ENCODE measurements at places on chromosomes 6 and 20.

DNA sequence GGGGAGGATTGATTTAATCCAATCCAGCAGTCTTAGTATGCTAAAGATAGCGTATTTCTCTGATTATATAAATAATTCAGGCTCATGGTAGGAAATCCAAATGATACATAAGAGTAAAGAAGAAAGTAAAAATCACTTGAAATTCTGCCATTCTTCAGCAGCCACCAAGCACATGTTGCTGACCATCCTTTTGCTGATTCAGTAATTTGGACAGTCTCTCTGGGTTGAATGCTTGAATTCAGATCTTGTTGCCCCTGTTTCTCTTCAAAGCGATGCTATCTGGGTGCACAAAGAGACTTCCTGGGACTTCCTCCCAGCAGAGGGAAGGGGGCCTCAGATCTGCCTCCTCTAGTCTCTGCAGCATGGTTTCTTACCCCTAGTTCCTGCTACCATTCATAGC, 609.1 kb downstream of the UTRN start:
- no peak for DNase-seq

DNA sequence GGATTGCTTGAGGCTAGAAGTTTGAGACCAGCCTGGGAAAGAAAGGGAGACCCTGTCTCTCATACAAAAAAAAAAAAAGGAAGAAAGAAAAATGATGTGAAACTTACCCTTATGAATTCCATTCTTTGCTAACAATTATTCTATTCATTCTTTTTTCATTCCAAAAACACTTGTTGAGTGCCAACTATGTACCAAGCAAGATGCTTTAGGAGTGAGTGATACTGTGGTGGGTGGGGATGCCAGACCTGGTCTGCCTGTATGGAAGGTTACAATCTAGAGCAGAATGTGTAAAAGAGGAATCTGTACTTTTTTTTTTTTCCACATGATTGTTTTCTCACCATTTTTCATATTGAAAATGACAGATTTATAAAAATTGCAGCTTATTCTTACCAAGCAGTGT, 73.8 kb upstream of the TULP1 start:
- DNase-seq = no peak

- DNase-seq = no peak
Measured at GRCh38 chr6:4707011-4707410, 69.2 kb upstream of the CDYL start.

- no peak for DNase-seq
Measured at GRCh38 chr6:158708239-158708638, 58.4 kb downstream of the SYTL3 start.

- DNase-seq = no peak
Measured at GRCh38 chr6:53067849-53068361, 2.7 kb downstream of the FBXO9 start.

- DNase-seq = no peak
Measured at GRCh38 chr6:40744835-40745234, 157.7 kb upstream of the LRFN2 start.

DNA sequence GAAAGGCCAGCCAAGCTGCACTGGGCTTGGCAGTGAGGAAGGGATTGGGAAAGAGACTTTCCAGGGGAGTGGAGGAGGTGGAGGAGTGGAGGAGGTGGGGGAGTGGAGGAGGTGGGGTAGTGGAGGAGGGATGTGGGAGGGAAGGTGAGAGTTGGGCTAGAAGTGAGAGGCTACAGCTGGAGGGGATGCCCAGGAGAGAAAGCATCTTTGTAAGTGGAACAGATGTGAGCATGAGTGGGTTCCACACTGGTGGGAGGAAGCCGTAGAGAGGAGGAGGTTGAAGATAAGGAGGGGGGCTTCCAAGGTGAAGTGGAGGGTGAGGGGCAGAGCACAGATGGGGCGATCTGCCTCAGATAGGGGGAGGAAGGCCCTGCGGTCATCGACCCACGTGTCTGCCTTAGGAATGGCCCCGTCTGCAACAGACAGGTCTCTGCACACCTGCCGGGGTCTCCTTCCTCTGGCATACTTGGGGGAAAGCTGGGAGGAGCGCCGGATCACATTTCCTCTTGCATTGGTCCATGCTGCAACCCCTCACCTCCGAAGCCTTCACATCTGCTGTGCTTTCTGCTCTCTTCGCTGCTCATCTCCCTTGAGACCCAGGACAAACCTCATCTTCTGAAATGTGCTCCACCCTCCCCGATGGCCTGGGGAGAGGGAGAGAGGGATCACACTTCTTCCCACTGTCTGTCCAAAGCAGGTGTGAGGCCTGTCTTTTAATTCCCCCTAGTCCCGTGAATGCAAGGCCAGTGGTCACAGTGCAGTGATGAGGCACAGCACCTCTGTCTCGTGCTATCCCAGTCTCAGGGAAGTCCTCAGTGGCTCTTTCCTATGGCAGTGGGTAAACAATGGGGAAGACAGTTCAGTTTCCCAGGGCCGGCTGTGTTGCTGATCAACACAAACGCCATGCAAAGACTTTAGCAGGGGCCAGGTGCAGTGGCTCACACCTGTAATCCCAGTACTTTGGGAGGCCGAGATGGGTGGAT, 48.6 kb upstream of the SNX9 start:
- no peak for DNase-seq

DNA sequence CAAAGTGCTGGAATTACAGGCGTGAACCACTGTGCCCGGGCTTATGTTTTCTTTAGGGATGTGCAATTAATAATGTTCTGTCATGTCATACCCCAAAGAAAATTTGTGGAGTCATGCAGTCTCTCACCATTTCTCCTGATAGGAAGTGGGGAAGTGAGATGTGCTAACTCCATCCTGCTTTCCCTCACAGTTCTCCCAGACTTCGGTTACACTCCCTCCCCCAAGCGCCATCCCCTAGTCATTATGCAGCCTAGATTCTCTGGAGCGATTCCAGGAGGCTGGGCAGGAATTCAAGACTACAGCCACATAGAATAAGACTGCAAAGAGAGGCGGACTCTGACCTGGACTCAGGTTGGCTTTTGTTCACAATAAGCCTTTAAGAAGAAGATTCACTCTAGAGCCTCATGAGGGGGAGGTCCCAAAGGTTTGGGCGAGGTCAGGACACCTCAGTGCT, 271.4 kb downstream of the ALDH8A1 start:
- peak; percentile 36 for DNase-seq

GRCh38 chr20:23637282-23638221, at the start of gene CST3:
Gene CST3 (minus strand): TSS chr20:23637955. CDS start chr20:23637862, 93 bp downstream.
- peak; percentile 55 for DNase-seq

GRCh38 chr6:40623178-40623577, 36.0 kb upstream of the LRFN2 start:
- no peak for DNase-seq

GRCh38 chr6:101711518-101711917, 318.0 kb downstream of the GRIK2 start:
- DNase-seq = no peak

GRCh38 chr20:62266340-62266739, 28.0 kb downstream of the OSBPL2 start:
- DNase-seq = no peak

DNA sequence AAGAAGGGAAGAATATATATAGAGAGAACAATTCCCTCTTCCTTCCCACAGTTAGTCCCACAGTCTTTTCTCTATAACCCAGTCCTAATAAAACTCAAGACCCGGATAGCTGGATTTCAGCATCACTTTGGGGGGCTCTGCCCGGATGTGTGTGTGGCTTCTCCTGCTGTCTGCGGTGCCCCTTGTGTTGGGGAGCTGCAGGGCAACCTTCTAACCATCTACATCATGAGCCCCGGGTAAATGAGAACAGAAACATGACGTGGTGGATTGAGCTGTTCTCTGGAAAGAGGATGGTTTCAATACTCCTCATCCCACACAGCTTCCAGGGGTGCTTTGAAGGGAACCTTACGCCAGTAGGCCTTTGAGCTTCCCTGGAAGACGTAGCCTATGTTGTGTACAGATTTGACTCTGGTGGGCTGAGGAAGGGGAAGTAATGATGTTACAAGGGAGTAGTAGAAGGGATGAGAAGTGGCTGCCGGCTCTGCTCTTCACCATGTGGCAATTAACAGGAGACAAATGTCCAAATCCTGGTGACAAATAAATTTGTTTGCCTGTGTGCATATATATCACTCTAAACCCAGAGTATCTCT, 13.5 kb upstream of the PRDM1 start:
- no peak for DNase-seq

DNA sequence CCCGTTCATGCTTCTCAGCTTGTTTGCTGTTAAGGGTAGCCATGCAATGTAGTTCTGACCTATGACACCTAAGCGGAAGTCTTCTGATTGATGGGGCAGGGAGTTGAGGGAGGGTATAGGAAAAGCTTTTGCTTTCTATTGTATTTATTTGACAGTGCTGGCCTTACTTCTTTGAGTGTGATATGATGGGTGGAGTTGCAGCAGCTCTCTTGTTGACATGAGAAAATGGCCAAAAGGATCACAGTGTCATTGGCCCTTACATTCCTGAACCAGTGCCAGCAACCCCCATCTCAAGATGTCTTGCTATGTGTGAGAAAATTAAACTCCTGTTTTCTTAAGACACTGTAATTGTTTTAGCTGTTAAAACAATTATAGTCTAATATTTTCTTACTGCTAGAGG, 117.5 kb downstream of the SAMD5 start:
- no peak for DNase-seq

- no peak for DNase-seq
Measured at GRCh38 chr6:87241304-87241703, 81.1 kb upstream of the SMIM8 start.

GRCh38 chr6:48844696-48845095, 618.4 kb downstream of the MMUT start:
- no peak for DNase-seq

DNA sequence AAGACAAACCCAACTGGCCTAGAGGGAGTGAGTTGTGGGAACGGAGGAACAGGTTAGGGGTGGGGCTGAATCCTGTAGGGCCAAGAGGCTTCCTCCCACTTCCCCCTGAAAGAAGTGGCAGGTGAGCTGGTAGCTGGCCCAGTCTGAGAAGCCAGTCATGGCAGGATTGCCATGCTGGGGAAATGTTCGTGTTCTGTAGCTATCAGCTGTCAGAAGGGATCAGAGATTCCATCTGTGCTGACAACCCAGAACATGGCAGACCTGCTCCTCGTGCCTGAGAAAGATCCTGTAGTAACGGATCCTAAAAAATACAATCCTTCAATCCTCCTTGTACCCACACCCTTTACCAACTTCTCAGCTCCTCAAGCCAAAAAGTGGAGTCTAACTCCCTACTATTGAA, 43.0 kb downstream of the BANF2 start:
- no peak for DNase-seq

- no peak for DNase-seq
Measured at GRCh38 chr6:104771258-104771832, 88.4 kb downstream of the HACE1 start.

DNA sequence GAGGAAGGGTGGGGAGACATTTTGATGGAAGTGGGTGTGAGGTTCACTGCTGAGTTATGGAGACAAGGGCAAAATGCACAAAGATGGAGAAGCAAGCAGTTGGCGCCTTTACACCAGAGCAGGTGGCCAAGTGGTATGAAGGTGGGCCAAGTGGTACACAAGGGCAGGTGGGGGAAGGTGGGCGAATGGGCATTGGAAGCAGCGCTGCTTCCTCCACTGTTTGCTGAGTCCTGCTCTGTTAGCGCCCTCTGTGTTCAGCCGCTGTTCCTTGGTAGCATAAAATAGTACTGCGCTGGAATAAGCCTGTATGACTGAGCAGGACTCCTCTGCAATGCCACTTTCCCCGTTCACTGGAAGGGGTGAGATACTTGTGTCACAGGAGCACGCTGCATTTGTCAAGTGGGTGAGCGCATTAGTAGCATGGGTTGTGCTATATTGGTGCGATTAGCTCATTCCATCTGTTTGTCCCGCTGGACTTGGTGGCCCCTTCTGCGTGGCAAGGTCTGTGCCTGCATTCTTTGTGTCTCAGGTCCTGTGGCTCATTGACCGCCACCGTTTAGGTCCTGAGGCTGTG, 116.4 kb downstream of the TOX2 start:
- DNase-seq = no peak
